Midbrain (tissue), 1 donor: ENCODE measurements at places on chromosomes 4 and X.

GRCh38 chr4:71184195-71184781, 154.5 kb upstream of the SLC4A4 start:
- peak; percentile 71 for DNase-seq

GRCh38 chr4:110034026-110034393, 121.3 kb downstream of the EGF start:
- DNase-seq: no peak

GRCh38 chr4:100299046-100299840, 109.0 kb upstream of the DDIT4L start:
- no peak for DNase-seq

DNA sequence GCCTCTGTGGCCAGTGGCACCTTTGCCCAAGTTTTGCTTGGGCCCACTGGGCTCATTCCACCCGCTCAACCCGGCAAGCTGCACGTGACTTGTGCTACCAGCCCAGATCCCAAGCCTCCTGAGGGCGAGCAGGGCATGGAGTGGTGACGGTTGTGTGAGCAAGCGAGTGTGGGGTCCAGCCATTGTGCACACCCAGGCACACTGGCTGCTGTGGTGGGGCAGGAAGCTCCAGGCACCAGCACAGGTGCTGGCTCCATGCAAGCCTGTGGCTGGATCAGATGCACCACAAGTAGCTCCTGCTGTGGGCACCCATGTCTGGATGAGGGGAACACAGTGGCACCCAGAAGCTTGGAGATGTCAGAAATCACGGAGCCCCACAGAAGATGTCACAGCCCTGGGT, 557.0 kb upstream of the GNPDA2 start:
- no peak for DNase-seq

DNA sequence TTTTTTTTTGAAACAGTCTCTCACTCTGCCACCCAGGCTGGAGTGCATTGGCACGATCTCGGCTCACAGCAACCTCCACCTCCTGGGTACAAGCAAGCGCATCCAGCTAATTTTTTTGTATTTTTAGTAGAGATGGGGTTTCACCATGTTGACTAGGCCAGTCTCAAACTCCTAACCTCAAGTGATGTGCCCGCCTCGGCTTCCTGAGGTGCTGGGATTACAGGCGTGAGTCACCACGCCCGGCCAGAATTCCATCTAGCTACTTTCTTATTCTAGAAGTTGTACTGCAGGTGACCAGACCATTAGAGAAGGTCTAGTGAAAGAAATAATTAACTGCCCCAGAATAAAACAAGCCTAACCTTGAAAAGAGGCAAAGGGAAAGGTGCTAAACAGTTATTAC, 2.3 kb downstream of the LRBA start:
- DNase-seq: no peak

DNA sequence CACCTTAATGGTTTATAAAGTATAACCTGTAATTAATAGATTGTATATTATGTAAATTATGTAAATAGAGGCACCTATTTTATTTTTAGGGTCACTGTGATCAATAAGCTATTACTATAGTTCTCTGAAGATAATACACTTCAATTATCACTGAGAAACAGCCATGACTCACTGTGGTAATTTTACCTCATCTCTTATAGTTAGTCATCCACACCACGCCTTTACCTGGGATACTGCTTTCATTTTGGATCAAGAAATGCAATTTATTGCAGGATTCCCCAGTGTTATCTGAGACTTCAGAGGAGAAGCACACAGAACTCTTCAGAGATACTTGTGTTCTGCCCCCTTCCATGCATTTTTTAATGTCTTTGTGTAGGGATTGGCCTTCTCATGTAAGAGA, 348.1 kb upstream of the ATOH1 start:
- no peak for DNase-seq

- DNase-seq: peak; percentile 56
These were observed 53.5 kb upstream of the SMIM31 start for GRCh38 chr4:164700471-164700870.

DNA sequence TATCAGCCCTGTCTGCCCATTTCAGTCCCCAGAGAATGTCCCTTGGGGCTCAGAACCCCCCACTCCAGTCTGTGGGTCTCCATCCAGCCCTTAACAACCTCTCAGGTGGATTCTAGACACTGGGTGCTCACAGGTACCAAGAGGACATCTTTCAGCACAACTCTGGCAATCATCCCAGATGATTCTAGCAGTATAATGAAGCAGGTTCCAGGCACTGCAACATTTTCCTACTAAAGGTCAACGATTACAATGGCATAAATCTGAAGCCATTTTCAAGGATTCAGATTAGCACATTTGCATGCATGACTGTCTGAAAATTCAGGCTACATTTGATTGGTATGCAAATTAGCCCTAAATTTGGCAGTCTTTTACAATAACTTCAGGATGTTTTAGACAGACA, 10.0 kb downstream of the SLC2A9 start:
- no peak for DNase-seq

DNA sequence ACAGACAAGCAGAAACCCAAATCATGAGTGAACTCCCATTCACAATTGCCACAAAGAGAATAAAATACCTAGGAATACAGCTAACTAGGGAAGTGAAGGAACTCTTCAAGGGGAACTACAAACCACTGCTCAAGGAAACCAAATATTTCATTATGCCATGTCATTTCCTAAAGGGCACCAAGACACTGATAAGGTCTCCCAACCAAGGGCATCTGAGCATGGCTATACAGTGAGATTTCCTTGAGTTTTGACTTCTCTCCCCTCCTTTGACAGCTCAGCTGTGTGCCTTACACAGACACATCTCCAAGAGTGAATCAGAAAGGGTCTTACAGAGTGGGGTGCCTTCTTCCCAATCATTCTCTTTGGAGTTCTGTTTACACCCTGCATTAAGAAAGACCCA, 40.4 kb downstream of the PCDH7 start:
- DNase-seq: no peak

DNA sequence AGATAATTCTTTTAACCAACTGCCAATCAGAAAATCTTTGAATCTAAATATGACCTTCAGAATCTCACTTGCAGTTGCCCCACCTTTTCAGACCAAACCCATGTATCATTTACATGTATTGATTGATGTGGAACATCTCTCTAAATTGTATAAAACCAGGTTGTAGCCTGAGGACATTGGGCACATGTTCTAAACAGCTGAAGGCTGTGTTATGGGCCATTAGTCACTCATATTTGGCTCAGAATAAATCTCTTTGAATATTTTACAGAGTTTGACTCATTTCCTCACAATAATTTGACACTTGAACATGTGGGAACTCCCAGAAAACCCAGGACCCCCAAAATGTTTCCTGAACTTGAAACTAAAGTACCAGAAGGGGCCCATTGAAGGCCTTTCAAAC, 58.7 kb downstream of the UGT2B10 start:
- DNase-seq: no peak

GRCh38 chr4:144985014-144985413, 113.0 kb downstream of the ANAPC10 start:
- no peak for DNase-seq

GRCh38 chr4:23788027-23788426, 101.8 kb downstream of the PPARGC1A start:
- no peak for DNase-seq

- DNase-seq: peak; percentile 66
These were observed 677 bp downstream of the PTPN13 start for GRCh38 chr4:86594559-86595425.

DNA sequence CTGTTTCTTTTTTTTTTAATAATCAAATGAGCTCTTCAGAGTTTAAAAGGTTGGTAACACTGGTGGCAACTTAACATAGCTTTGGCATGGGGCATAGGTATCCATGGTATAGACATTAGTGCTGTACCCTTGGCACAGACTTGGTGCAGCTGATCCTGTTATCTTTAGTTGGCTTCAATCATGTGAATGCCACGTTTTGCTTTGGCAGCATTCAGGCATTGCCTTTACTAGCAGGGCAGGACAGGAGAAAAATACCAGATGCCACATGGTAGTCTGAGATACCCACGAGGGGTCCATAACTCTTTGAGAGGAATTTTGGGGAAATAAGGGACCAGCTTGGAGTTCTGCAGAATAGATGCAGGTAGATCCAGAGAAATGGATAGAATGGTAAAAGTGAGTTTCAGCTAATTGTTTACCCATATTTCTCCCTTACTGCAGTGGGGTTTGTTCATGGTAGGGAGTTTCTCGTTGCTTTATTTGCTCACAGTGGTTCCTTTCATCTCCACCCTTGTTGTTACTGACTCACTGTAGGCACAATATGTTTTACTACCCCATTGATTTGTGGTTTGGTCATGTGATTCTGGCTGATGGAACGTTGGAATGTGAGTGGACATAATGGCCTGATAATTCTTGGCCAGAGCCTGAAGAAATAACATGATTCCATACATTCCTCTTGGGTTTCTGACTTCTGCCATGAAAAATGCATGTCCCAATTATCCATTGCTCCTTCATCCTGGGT, 342.7 kb downstream of the GLUD2 start:
- no peak for DNase-seq

DNA sequence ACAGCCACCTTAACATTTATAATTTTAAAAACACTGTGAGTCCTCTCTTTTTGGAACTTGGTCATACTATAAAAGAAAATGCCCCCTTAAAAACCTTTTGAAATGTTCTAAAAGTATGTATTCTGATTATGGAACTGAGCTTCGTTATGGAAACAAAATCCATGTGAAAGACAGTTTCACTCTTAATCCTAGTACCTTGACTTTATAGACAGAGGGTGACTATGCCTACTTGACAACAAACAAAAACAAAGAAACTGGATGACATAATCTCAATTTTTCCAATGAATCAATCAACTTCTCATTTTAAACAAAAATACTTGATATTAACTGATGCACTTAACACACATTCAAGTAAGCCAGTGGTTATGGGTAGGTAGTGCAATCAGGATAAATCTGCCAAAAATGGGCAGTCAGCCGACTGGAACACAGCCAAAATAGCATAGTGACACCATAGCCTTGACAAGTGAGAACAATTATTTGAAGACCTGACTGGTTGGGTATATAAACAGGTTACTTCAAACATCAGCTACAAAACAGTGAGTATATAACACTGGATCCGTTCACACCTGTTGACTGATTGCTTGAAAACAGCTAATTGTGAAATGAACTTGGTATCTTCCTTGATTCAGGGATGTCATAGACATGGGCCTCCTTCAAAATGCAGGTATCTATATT, 265.5 kb downstream of the PPP3CA start:
- DNase-seq: no peak

DNA sequence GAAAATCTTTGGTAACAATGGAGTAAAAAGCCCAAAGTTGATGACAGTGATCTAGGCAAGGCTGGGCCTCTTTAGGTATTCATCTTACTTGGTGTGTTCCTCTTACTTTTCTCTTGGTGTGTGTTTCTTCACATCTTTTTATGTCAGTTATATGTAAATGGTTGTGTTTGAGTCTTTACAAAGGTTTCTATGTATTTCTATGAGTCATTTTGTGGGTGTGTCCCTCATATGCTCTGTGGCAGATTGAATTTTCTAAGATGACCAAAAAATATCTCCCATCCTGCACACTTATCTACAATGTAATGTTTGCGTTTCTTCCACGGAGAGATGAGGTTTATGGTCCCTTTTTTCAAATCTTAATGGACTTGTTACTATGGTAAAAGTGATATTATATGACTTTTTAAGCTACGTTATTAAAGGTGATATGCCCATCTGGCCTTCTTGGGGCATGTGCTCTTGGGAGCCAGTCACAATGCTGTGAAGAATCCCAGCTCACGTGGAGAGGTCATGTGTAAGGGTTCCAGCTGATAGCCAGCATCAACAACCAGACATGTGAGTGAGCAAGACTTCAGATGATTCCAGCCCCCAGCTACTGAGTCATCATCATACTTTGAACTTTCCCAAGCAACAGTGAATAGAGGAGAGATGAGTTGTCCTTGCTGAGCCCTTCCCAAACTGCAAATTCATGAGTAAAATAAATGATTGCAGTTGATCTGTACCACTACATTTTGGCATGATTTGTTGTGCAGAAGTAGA, 126.9 kb downstream of the CBLL2 start:
- no peak for DNase-seq
